ENCODE measurements at places on chromosomes 5 and 9.

- DNase-seq = no peak
These were observed 293.5 kb downstream of the TRIM32 start for GRCh38 chr9:116980582-116981120.

DNA sequence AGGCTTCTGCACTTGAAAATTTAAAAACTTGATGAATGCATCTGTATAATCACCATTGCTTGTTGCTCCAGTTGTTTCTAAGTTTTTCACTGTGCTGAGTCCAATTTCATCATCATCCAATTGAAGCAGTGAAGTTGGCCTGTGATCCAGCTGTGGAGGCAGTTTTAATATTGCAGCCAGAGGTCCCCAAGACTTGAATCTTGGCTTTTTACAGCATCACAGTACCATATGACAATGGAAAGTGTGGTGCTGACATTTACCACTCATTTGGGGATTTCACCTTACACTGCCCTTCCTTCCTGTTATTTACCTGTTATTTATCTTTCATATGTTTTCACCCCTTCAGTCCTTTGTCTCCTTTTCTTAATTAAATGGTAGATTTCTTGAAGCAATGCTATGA, 76.2 kb upstream of the SPIN1 start:
- no peak for DNase-seq

DNA sequence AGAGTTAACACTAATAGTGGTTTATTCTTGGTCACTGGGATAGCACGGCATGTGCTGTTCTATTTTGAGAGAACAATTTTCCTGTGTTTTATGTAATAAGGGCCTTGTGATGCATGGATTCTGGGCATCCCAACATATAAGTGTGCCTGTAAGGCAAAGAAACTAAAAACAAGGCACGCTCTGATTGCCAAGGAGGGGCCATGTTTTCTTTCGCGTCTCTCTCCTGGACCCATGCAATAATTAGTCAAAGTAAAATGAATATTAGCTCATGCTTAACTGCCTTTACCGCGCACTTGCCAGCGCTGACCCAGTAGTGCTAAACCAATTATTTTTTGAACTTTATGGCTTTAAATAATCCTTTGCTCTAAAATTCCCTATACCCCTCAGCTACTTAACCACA, 140.9 kb downstream of the PSAT1 start:
- DNase-seq = no peak

GRCh38 chr5:80190960-80191359, 64.9 kb downstream of the SERINC5 start:
- no peak for DNase-seq

GRCh38 chr9:85743275-85744128, 1.7 kb upstream of the AGTPBP1 start:
- peak; percentile 57 for DNase-seq

- no peak for DNase-seq
These were observed 1.2 kb downstream of the NIPSNAP3B start for GRCh38 chr9:104765138-104765537.

DNA sequence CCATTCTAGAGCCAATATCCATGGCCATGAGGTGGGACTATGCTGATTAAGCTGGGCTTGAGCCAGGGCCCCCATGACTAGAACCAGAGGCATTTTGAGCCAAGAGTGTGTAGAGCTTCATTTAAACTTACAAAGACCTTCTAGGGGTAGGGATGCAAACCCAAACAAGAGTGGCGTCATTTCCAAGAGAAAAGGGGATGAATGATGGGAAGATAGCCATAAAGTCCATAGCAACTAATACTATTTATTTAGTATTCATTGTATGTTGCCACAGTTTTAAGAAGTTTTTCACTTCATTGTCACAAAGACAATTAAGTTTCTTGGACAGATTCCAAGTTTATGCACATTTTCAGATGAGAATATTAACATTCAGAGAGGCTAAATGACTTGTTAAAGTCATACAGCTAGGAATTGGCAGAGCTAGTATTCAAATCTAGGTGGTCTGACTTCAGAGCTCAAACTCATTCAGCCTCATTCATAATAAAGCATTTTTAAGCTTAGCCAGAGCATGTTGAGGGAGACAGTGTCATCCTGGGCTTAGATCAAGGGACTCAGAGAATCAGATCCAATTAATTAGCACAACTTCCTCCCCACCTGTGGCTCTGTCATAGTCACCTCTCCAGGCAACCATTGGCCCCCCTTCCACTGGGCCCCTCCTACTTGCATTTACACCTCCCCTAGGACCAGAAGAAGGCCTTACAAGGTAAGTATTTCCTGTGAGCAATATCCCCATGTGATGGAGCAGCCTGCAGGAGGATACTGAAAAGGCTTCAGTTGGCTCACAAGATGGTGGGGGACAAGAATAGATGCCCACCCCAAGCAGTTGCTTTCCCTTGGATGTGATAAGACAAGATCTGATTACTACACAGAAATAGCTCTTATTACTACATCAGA, 95.0 kb upstream of the PCSK1 start:
- no peak for DNase-seq

Measured in islet precursor cell (in vitro differentiated cells).